ENCODE measurements at places on chromosomes 1 and 21.

DNA sequence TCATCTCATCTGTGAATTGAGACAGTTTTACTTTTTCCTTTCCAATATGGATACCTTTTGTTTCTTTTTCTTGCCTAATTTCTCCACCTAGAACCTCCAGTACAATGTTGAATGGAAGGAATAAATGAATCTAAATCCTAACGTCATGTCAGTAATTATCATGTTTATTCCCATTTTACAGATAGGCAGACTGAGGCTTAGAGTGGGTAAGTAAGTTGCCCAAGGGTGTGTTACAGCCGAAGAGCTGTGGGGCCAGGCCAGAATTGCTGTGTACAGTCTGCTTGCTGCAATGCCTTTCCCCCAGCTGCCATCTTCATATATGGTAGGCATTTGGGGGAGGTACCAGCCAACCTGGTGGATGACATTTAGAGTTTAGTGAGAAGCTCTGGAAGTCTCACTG is 162.7 kb downstream of the CAMTA1 start:
- no peak for DNase-seq

DNA sequence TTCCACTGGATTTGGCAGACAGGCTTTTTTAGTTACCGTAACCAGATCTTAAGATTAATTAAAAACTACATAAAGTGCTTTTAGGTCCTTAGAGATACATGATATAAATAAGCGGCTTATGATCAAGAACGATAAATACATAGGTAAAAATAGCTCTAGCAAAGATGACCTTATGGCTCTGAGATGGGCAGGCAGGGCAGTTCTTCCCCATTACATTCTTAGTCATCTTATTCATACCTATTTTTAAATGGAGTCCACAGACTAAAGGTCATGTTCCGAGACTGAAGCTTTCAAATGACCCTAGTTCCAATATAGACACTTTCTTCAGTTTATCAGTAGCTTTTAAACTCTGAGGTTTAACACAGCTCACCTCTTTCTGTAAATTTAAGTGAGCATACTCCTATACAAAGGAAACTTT is 4.3 kb downstream of the MCL1 start:
- DNase-seq = no peak

DNA sequence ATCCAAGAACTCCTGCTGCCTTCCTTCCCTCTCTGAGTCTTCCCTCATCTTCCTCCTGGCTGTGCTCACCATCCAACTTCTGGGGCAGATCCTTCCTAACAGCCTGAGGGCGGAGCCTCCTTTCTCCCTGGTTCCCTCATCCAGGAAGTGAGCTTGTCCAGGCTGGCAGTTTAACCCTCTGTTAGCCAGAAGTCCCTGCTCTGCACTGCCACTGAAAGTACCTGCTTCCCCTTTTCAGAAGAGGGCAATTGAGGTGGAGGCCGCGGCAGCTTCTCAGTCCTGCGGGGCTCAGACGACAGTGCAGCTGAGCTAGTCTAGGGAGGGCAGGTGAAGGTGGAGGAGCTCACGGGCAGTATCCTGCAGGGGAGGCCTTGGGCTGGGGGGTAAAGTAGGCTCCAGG is 149.1 kb downstream of the FCRL5 start:
- DNase-seq = no peak

- DNase-seq = no peak
These were observed 296.2 kb upstream of the VAMP3 start for GRCh38 chr1:7474786-7475502.

- no peak for DNase-seq
These were observed 65.7 kb upstream of the FCGR2A start for GRCh38 chr1:161439280-161440232.

DNA sequence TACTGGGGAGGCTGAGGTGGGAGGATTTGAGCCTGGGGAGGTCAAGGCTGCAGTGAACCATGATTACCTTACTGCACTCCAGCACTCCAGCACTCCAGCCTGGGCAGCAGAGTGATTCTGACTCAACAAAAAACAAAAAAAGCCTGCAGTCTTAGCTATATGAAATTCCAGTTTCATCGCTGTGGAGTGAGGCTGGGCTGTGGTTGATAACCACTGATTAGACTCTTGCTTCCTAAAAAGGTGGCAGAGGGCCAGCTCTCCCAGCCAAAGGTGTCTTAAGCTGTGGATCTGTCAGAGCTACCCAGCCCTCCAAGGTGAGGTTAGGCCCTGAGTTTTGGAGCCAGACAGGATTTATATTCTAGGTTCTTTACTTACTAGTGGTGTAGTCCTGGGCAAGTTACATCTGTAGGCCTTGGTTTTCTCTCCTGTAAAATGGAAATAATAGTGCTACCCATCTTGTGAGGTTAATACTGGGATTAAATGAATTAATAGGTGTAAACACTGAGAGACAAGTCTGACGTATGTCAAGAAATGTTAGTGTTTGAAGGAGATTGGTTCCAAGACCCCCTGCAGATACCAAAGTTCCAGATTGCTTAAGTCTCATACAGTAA is 35.9 kb downstream of the TMCC2 start:
- DNase-seq = no peak

DNA sequence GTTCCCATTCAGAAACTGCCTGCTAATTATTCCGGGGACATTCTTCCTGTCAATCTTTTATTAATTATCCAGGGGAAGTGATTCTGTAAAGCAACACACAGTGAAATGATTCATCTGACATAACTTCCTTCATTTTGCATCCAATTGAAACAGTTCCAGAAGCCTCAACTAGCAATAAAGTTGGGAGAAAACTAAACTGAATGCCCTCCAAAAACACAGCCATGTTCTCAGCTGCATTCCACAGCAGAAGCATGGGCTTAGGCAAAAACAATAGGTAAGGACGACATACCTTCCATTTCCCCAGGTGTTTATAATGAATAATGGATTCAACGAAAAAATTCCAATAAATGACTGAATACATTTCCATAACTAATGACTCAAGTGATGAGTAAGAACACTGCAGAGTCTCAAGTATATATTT is 36.9 kb upstream of the TARBP1 start:
- DNase-seq = no peak

DNA sequence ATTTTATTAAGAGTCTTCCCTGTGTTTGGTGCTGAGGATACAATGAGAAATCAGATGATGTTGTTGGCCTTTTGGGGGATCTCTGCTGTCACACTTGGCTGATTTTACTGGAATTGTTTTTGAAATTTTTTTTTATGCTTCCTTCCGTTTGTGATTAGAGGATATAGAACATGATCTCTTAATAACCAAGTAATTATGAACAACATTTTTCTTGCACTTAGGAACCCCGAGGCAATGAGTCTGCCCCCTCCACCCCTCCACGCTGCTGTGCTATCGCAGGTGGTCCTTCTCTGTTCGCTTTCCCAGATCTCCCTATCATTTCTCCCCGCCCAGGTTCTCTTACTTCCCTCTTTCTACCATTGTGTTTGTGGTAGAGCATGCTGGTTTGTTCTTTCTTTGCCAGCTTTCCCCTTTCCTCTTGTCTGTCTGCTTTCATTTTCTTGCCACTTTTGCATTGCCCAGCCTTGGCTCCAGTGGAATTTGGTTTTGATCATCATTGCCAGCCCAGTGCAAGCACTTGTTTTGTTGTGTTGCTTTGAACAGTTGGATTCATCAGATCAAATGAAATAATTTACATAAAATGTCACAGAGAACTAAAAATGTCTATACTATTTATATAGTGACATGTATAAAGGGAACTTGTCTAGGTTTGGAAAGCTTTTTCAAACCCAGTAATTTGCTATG is 73.1 kb upstream of the SCCPDH start:
- no peak for DNase-seq

DNA sequence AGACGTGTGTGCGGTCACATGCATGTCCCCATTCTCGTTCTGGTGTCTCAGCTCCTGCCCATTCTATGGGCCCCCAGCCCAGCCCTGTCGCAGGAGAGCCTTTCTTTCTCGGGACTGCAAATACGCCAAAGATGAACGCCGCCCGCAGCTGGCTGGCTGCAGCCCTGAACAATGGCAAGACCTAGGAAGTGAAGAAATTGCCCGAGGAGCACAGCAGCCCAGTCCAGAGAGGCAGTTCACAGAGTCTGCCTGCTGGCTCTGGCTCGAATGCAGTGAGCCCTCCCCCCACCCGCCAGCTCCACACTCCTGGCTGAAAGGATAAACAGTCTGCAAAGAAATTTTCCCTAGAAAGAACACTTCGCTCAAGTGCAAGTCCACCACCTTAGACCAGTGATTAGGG is 23.3 kb downstream of the PAX7 start:
- DNase-seq = no peak

DNA sequence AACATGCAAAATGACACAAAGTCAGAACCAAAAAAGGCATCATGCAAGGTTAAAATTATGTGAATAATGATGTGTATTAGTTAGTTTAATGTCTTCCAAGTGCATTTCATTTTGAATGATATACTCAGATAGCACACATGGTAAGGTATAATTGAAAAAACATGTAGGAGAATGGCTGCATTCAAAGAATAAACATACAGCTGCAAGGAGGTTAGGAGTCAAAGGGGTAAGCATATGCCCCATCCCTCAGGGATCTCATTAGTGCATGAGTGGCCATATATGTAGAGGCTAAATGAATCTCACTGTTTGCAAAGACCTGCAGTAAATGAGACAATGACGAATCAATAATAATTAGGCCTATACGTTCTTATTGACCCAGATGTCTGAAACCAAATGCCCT is 179.7 kb upstream of the HOOK1 start:
- no peak for DNase-seq
